ENCODE measurements at places on chromosomes 2 and 18.

DNA sequence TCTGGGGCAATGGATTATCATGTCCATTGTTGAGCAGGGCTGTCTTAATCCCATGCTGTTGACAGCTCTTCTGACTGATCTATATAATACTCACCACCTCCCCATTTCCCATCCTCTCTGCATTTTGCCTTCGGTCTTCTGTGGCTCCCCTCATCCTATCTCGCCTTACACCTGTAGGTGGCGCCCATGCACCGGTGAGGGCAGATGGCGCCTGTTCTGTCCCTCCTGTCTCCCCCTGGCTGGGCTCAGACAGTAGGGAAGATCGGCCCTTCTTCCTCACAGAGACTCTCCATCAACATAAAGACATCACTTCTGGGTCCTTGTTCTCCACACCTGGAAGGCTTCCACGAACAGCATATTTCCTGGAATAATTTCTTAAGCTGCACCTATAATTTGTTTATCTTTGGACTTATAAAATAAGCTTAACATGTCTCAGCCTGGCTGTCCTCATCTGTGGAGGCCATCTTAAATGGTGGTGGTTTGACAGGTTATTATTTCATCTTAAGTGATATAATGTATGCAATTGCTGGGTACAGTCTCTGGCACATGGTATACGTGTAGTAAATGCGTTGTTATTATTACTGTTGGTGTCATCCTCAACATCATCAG lies 10.9 kb upstream of the CDH20 start:
- DNase-seq, result peak; percentile 42

DNA sequence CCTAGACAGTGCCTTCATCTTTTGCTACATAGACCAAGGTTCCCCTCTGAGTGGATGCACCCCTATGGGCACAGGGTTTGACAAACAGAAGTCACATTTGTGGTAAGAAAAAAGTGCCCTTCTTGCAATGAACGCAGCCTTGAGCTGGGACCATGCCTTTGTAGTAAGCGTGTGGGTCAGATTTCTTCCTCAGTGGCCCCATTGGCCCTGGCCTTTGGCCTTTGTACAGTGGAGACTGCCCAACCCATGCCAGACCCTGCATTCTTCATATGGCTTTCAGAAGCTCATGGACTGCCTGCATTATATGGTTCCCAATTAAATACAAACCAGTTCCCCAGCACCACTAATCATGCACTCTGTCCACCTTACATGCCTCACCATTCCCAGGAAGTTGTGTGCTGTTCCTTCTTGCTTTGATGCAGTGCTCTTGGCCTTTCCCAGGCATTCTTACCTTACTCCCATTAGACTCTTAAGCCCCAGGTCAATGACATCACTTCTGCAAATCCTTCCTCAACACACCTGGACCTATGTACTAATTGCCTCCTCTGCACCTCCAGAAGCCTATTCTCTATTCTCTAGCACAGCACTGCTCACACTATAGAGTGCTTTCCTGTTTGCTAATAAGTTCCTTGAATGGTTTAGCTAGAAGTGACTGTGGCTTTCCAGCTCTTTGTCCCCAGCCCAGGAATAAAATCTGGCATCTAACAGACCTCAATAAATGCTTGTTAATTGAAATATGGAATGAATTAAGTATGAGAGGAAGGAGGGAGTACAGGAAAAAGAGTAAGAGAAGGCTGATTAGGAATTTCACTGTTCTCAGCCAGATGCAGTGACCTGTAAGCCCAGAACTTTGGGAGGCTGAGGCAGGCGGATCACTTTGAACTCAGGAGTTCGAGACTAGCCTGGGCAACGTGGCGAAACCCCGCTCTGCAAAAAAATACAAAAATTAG lies 60.2 kb downstream of the TMEM247 start:
- no peak for DNase-seq

DNA sequence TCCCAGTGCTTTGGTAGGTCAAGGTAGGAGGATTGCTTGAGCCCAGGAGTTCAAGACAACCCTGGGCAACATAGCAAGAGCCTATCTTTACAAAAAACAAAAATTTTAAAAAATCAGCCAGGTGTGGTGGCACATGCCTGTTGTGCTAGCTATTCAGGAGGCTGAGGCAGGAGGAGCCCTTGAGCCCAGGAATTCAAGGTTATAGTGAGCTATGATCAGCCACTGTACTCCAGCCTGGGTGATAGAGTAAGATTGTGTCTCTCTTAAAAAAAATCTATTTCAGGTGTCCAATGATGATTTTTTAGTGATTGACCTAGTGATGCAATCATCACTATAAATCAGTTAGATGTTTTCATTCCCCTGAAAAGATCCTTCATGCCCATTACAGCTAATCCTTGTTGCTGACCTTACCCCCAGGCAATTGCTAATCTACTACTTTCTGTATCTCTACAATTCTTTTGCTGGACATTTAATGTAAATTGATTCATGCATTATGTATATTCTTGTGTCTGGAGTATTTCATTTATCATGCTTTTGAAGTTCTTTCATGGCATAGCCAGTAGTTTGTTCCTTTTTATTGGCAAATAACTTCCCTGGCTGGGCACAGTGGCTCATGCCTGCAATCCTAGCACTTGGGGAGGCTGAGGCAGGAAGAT lies 10.3 kb downstream of the MOCOS start:
- no peak for DNase-seq

- DNase-seq, result no peak
Observed at GRCh38 chr2:63882395-63883105, 40.9 kb downstream of the UGP2 start.

DNA sequence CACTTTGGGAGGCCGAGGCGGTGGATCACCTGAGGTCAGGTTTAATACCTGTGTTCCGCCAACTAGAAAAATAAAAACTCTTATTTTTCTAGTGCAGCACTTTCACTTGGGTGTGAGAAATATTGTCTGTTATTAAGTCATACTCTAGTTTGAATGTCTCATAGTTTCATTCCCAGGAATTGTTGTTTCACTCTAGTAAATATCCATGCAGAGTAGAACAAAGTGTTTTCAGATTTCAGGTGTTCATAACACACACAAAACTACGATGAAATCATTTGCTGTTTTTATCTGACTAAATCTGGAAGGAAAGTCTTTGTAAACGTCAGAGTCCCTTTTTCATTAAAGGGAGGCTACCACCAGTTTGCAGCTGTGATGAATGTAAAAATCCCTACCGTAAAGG lies 4.0 kb downstream of the FAM117B start:
- DNase-seq, result no peak

DNA sequence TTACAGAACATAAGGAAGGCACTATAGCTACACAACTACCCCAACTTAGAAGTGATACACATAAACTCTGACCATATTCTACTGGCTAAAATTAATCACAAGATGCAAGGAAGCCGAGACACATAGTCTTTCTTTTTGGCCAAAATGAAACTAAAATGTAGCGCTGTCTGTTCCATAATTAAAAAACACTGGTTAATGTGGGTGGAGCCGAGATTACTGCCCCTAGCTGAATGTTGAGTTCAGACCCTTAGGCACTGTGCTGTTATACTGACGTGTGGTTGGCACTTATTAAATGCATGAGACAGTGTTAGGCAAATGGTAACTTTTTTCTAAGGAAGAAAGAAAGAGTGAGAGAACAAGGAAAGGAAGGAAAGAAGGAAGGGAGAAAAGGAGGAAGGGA lies 254.6 kb upstream of the RND3 start:
- DNase-seq, result no peak

DNA sequence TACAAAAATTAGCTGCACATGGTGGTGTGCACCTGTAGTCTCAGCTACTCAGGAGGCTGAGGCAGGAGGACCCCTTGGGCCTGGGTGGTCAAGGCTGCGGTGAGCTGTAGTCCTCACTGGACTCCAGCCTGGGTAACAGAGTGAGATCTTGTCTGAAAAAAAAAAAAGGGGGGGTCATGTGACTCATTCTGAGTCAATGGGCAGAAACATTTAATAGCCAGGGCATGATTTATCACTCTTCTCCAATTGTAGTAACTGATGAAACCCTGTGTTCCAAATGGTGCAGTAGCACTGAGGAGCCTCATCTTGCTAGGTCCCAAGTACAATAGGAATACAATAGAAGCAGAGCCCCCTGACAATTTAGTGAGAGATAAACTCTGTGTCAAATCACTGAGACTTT lies 78.9 kb upstream of the CCDC68 start:
- DNase-seq, result no peak

- DNase-seq, result no peak
Observed at GRCh38 chr2:2837746-2838547, 506.9 kb upstream of the MYT1L start.

DNA sequence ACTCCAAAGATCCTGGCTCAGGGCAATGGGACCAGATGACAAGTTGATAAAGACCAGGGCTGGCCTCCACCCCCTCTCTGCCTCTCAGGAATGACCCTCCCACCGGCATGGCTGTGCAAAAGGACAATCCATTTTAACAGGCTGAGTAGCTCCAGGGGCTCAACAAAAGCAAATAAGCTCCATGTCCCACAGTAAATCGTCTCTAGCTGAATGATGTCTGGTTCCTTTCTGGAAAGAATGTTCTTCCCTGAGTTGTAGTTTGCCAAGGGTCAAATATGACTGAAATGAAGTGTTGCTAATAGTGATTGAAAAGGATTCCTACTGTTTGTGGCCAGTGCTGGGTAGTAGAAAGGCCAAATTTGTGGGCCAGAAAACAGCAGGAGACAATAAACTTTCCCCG lies 434.4 kb upstream of the ETAA1 start:
- DNase-seq, result no peak

GRCh38 chr18:41457765-41458326 lies 497.2 kb upstream of the PIK3C3 start:
- no peak for DNase-seq

DNA sequence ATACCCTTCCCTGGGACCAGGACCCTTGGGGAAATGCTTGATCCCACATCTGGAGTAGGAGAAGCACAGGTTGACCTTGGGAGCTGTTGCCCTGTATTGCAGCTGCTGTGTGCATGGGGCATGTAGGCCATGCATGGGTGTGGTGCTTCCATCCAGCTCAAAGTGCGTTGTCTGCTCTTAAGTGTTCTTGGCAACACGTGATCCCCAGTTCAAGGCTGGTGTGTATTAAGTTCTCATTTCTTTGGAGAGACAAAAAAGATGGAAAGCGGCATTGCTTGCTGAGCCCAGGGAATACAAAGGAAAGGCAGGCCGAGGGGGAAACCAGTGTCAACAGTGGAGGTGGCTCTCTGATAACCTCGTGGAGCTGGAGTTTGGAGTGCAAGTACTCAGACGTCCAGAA lies 110.7 kb downstream of the RTP5 start:
- DNase-seq, result no peak

GRCh38 chr2:45332094-45332493 lies 279.0 kb downstream of the SRBD1 start:
- no peak for DNase-seq

- DNase-seq, result no peak
Observed at GRCh38 chr2:127670055-127670956, 5.0 kb downstream of the LIMS2 start.

DNA sequence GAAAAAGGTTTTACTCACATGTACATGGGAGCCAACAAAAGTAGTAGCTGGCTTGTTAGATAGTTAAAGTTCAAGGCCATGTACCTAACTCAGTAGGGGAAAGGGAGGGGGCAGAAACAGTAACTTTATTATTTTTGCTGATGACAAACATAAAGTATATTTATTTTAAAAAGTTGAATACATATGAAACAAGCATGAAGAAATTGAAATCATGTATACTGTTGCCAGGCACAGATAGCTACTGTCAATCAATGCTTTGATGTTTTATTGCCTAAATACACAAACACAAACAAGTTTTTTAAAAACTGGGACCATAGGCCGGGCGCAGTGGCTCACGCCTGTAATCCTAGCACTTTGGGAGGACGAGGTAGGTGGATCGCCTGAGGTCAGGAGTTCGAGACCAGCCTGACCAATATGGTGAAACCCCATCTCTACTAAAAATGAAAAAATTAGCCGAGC lies 7.6 kb upstream of the PSD4 start:
- DNase-seq, result no peak

GRCh38 chr2:112692918-112693317 lies 27.9 kb upstream of the NT5DC4 start:
- DNase-seq, result no peak

DNA sequence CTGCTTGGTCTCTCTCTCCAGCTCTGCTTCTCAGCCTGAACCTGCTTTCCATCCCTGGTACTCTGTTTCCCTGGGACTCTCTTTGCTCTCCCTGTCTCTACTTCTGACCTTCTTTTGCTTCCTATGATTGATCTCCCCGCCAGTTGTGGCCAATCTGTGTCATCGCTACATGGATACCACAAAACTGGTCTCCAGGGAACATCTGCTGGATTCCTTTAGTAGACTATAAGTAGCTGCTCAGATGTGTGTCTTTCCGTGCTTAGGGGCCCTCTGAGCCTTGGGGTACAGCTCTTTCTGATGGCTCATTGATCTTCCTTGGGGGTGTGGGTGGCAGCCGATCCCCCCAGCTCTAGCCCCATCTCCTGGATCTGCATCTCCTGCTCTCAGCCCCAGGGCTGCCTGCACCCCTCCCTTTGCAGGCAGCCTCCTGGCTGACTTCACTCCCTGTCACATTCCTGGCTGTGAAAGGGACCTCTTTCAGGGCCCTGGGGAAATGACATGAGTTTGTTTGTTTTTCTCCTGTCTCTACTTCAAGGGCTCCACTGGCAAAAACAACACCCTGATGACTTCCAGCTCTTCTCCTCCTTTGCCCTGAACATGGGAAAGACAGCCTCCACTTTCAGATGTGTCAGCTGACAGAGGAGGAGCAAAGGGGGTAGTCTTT lies 333.7 kb downstream of the CYP26B1 start:
- DNase-seq, result peak; percentile 54

GRCh38 chr18:58632552-58632951 lies 3.7 kb upstream of the ALPK2 start:
- no peak for DNase-seq

- DNase-seq, result no peak
Observed at GRCh38 chr2:232628466-232629128, 4.8 kb upstream of the EFHD1 start.

- no peak for DNase-seq
Observed at GRCh38 chr2:120596990-120597594, 138.6 kb upstream of the GLI2 start.

DNA sequence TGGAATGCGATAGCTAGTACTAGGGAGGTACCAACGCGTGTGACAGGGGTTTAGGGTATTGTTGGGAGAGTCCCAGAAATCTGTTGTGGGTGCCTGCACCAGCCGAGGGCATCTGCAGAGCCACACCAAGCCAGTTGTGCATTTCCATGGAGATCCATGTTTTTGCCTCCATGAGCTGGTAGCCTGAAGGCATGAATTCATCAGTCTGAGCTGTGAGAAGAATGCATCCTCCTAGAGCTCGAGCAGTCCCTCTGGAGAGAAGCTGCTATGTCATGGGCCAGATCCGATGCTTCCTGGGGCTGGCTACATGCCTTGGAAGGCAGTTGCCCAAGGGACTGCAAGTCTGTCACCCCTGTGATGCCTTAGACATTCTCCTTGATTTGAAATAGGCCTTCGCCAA lies 57.9 kb downstream of the LIPG start:
- no peak for DNase-seq

- DNase-seq, result no peak
Observed at GRCh38 chr2:127405255-127405610, 13.0 kb upstream of the PROC start.

DNA sequence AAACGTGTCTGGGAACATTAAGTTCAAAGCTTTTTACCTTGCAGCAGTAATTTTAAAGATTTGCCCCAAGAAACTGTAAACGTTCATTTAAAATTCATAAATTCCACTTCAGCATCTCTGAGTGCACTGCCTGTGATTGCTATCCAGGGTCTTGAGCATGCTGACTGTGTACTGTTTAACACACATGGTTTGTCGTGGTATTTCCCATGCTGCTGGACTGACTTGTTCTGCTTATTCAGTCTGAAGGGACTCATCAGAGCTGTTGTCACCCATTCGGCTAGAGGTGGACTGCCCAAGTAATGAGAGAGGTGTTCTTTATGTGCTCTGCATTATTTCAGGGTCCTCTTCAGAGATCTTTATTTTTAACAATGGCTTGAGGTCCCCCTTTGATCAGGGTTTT lies 53.1 kb downstream of the RHBDD1 start:
- DNase-seq, result no peak

All from NCI-H510A treated with DMSO at 0.1 percent for 48 hours (cell line).